ENCODE measurements at places on chromosomes 2 and 18.

DNA sequence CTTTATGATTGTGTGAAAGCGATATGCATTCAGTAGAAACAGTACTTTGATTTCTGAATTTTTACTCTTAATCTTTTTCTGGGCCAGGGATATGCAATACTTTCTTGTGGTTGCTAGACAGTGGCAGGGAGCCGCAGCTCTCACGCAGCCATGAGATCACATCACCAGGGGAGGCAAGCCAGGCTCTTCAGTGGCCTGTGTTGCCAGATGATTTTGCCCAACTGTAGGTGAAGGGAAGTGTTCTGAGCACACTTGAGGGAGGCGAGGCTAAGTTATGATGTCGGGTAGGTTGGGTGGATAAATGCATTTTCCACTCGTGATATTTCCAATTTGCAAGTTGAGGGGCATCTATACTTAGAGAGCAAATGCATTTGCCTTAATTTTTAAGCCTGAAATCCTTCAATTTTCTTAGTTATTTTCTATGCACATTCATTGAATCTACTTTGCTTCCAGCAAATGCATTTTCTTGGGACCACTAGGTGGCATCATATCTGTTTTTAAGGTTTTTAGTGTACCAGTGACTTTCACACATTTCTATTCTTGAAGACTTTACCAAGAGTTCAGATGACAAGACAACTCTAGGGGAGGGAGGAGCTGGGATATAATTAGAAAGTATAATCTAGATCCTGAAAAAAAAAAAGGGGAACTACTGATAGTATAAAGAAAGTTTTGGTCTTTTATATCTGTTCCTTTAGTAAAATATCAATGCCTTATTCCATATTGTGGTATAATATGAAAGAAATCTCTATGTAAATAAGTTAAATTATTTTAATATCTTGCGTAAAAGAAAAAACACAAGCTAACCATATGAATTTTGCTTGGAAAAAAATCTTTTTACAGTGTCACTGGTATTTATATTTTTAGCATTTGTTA lies 643.3 kb downstream of the SOCS6 start:
- ATAC-seq = no peak

DNA sequence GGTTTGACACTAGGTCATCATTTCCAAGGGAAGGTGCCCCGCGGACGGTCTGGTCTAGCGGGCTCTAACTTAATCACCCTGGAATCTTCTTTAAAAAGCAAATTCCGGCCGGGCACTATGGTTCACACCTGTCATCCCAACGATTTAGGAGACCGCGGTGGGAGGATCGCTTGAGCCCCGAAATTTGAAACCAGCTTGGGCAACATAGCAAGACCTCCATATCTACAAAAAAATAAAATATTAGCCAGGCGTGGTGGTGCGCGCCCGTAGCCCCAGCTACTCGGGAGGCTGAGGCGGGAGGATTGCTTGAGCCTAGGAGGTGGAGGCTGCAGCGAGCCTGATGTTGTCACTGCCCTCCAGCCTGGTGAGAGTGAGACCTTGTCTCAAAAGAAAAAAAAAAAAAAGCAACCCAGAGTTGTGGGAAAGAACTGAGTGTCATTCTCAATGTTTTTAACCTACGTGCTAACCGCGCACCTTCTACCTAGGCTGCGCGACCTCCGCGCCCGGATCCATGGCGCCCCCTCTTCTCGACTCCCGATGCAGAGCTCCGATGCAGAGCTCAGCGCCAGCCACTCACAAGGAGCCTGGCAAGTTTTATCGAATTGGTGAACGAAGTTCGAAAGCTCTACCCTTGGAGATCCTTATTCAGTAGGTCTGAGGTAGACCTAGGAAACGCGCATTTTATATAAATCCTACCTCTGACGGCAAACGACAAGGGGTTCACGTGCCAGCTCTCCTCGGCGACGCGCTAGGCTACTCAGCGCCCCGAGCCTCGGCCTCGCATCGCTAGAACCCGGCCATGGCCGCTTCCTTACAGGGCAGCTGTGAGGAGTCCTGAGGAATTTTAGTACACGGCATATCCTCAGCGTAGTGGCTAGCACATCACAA lies 888 bp upstream of the TWSG1 start:
- peak; percentile 60 for ATAC-seq

GRCh38 chr2:192004188-192004963 lies 157.5 kb upstream of the CAVIN2 start:
- no peak for ATAC-seq

DNA sequence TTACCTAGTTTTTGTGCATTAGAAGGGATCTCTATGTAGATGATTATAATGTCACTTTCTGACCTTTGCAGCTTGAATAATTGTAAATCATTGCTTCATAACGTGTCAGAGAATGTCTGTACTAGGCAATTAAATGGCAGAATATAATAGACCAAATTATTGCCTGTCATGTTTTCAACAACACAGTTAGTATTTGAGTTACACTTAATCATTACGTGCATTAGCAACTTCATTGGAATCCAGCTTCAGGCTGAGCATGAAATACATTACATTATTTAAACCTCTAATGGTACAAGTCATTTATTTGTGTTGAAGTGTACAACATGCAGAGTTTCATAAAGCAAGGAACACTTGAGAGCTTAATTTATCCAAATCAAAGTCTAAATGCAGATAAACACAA lies 48.0 kb downstream of the ZNF407 start:
- ATAC-seq = no peak

GRCh38 chr2:82340578-82341053 lies 2036.1 kb upstream of the LRRTM1 start:
- no peak for ATAC-seq

DNA sequence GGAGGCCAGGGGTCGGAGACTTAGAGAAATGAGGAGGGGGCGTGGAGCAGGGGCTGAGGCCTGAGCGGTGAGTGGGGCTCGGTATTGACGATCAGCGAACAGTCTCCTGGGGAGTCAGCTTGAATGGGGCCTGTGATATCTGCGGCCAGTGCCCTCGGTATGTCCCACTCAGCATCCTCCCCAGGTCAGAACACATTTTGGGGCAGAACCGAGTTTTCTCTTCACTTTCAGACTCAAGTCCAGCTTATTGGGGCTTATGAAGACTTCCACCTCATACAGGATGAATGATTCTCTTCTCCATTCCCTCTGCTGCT lies 82.6 kb downstream of the RRM2 start:
- no peak for ATAC-seq

- no peak for ATAC-seq
These were observed 5.3 kb upstream of the FLACC1 start for GRCh38 chr2:201362396-201362795.

DNA sequence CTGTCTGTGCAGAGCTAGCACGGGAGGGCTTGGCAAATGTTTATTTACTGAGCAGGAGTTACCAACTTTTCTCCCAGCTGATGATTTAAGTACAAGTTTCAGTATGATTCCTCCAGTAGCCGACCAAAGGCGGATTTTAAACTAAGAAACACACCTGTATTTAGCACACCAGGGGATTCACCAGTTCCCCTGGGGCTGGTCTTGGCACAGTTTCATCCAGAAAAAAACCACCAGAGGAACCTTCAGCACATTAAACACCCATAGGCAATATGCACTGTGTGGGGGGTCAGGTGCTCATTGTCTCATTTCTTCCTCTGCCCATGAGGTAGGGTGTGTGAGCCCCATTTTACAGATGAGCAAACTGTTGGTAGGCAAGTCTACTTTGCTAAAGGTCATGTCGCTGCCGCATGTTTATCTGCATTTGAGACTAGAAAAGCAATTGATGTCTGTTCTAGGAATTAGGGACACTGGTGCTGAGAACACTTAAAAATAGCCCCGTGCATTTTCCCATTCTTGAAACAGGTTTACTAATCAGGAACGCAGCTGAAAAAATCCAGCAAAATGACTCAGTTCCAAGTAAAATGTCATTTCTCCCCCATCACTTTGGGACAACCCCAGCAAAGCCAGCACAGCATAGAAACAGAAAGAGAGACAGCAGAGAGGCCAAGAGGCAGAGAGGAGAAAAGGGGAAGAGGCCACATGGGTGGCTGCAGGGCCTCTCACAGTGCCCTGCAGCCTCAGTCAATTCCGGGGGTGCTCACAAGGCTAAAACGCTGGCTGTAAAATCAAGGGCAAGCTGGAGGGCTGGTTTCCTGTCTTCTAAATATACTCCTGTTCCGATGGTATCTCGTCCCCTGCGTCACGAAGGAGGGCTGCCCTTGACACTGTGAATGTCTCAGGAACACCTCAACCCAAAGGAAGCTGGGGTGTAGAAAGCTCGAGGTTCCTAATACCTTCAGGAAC lies 166.8 kb upstream of the ID2 start:
- no peak for ATAC-seq

DNA sequence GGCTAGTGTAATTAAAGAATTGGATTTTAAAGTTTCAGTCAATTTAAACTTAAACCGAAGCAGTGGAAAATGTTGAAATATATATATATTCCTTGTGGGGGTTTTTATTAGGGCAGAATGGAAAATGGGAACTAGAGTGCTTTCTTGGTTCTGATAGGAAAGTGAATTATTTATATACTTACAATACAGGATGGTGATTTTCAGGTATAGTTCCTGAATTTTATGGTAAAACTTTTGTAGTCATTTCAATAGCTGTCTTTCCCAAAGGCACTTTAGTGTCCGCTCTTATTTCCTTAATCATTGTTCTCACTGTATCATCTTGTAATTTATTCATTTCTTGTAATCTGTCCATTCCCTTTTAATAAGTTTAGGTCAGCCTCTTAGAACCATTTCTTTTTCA lies 1.9 kb downstream of the RPL37A start:
- ATAC-seq = no peak

DNA sequence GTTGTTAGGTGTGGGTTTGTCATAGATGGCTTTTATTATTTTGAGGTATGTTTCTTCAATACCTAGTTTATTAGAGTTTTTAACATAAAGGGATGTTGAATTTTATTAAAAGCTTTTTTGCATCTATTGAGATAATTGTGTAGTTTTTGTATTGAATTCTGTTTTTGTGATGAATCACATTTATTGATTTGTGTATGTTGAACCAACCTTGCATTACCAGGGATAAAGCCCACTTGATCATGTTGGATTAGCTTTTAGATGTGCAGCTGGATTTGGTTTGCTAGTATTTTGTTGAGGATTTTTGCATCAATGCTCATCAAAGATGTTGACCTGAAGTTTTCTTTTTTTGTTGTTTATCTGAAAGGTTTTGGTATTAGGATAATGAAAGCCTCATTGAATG lies 328.2 kb downstream of the ADCYAP1 start:
- ATAC-seq = no peak

DNA sequence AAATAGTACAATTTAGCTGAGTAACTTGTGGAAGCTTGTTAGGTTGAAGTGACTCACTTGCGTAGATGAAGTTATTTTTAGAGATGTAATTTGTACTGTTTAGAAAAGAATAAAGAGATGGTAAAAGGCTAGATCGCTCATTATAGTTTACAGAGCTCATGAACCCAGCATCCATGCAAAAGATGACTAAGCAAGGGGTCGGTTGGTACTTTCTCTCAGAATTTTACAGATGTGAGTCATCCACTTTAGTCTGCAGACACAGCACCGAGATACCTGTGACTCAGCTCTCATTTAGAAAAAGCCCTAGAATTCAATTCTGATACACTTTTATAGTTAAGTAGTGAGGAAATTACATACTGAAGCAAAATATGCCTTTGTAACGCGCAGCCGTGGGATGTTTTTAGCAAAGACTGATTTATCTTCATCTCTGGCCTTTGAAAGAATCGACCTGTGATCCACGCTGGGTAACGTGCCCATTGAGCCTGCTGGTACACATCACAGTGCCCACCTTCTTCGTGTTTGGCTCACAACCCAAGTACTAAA lies 116.5 kb upstream of the FOSL2 start:
- peak; percentile 85 for ATAC-seq
